ENCODE measurements at places on chromosomes 2 and 18.

- DNase-seq, result no peak
Measured at GRCh38 chr18:41077076-41077475, 878.0 kb upstream of the PIK3C3 start.

GRCh38 chr2:231932985-231933915, 7.1 kb upstream of the NPPC start:
- DNase-seq, result no peak

- no peak for DNase-seq
Measured at GRCh38 chr2:98463988-98464771, 19.5 kb downstream of the INPP4A start.

DNA sequence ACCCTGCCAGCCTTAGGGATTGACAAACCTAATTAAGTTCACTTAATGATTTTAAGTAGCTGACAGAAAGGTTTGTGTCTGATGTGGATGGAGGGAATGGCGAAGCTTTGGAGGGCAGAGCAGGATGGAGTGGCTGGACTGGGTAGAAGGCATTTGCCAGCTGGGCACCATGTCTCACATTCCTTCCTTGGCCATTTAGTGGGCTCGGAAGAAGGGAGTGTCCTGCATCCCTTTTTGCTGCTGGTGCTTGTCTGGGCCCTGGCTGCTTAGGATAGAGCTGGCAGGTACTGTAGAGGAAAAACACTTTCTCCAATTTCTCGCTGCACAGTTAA, 166.7 kb downstream of the CLIP4 start:
- DNase-seq, result no peak

GRCh38 chr2:188701836-188702235, 272.3 kb upstream of the COL3A1 start:
- DNase-seq, result no peak

GRCh38 chr2:189221811-189222467, 42.4 kb upstream of the COL5A2 start:
- no peak for DNase-seq

DNA sequence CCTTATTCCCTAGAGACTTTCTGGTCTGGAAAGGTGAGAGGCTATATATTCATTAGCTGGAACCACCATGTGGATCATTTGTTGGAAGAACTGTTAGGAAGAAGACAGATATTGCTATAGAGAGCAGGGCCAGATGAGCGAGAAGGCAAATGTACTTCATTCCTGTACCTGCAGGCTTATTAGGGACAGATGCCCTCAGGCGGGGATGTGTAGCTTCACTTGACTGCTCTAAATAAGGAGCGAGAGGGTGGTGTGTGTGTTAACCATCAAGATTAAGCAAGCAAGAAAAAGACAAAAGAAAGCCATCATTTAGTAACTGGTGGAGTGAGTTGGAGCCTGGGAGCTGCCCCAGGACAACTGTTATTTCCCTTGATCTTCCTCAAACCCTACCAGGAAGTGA, 36.4 kb downstream of the NEDD4L start:
- no peak for DNase-seq

GRCh38 chr2:205868773-205869333, 186.6 kb downstream of the NRP2 start:
- DNase-seq, result peak; percentile 22

GRCh38 chr2:186827411-186827810, 21.6 kb downstream of the ZSWIM2 start:
- DNase-seq, result no peak

DNA sequence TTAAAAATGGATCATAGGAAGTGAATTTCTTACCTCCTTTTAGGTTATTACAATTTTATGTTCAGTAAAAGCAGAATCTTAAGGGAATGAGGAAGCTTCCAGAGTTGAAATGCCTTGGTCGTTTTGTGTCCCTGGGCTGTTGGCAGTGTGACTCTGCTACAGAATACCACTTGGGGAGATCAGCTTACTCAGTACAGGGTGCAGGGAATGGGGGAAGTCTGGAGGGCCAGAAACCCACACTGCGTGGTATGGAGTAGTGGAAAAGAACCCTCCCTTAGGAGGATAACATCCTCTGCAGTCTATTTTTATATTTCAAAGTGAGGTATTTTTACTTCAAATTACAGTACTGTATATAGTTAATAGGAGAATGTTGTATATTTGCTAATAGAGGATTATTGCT, 51.1 kb downstream of the R3HDM1 start:
- DNase-seq, result no peak

DNA sequence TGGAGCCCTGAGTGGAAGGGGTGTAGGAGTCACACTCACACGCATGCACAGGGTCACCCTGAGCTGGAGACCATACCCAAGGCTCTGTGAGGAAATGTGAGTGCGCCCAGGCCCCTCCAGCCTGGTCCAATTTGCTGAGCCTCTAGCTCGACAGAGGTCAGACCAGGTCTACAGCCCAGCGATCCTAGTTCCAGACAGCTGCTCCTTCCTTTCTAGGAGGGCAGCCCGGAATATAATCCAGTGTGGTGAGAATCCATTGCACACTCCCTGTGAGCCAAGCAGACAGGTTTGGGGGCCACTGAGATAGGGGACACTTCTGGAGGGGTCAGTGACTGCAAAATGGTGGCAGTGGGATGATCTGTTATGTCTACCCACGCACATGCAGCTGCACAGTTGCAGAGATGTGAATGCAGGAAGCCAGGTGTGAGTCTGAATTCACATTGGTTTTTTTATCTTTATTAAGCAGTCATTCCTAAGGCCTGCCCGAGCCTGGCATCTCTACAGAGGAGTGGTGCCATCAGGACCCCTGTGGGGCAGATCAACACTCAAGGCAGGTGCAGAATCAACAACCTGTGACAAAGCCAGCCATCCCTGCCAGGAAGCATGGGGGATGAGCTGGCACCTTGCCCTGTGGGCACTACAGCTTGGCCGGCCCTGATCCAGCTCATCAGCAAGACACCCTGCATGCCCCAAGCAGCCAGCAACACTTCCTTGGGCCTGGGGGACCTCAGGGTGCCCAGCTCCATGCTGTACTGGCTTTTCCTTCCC, at the start of gene GPR148:
GPR148 (plus strand) TSS at position 522 of the 768 bp plus-strand sequence; CDS start at position 604, 82 bp downstream.
- no peak for DNase-seq

DNA sequence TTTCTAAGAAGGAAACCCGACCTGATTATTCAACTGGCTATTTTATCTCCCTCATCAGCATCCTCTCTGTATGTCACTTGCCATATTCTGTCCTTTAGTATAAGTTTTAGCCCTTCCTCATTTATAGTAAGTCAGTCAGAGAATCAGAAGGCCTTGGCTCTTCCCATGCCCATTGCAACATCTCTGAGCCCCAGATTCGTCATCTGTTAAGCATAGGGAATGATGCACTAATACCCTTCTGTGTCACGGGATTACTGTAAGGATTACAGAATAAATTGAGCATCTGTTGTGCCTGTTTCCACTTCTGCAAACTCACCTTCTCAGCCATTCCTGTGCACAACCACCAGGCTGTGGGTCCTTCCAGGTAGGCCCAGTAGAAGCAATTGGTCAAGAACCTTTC, 258.1 kb upstream of the RAB12 start:
- no peak for DNase-seq

- DNase-seq, result no peak
Measured at GRCh38 chr18:9599328-9599727, 15.0 kb downstream of the PPP4R1 start.

GRCh38 chr2:230693411-230693810, 19.2 kb upstream of the CAB39 start:
- DNase-seq, result no peak

DNA sequence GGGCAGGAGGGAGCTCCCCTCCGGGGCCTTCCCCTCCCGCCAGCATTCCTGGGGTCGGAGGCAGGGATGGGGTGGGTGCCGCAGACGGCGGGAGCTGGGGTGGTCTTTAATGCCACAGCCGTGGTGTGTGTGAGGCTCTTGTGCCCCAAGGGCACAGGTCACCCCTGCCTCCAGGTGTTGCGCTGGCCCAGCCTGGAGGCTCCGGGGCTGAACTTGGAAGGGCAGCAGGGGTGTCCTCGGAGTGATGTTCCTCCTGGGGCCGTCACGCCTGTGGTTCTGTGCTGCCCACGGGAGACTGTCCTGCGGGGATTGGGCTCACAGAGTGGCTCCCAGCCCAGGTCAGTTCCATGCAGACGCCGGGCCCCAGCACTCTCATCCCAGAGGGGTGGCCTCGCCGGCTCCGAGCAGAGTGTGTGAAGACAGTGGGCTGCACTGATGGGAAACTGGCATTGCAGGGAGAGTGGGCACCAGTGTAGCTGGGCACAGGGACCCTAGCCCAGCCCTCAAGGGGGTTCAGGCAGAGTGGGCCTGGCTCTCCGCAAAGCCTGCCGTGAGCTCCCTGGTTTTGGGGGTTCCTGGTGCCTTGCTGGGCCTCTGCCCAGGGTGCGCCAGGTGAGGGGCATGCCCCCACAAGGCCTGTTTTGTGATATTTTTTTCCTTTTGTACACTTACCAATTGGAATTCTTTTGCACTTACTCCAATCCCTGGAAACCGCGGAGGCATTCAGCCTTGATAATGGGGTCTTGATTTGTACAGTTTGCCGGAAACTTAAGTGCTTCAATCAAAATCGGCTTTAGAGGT, 56.7 kb downstream of the NFATC1 start:
- DNase-seq, result no peak

GRCh38 chr2:238003234-238004031, 36.6 kb downstream of the UBE2F start:
- DNase-seq, result peak; percentile 47

- no peak for DNase-seq
Measured at GRCh38 chr18:1392865-1393734, 488.4 kb downstream of the ADCYAP1 start.

DNA sequence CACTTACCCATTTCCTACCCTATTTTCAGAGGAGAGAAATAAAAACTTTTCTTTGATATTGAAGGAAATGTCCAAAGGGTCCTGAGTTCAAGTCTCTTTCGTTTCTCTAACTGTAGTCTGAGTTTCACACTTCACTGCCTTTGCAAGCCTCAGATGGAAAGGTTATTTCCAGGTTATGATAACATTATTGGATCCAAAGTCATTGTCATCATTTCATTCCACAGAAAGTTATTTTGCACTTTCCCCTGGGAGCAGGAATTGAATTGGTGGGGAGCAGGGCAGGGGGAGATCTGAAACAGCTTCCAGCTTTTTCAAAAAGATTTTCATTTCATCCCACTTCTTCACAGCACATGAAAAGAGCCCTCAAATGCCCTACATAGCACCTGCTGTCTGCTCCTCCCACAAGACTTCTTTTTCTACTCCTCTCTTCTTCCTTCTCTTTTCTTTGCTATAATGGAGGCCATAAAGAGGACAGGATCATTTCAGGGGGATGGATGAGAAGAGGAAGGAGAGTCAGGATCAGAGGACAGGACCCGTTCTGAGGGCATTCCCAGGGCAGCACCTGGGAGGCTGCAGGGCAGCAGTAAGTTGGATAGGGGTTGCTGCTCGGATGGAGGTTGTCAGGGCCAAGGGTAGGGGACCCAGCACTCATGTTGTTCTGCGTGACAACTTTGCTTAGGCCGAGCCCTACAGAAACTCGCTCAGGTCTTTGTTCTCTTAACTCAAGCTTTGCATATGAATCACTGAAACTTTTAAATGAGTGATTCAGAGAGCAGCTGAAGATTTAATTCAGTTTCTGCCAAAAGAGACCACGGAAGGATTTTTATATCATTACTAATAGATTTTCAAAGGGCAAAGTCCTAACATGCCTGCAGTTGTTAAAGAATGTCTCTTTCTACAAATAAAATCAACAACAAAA, 11.4 kb upstream of the GALNT5 start:
- DNase-seq, result peak; percentile 25

GRCh38 chr2:136012315-136012714, 26.9 kb upstream of the DARS1 start:
- no peak for DNase-seq

DNA sequence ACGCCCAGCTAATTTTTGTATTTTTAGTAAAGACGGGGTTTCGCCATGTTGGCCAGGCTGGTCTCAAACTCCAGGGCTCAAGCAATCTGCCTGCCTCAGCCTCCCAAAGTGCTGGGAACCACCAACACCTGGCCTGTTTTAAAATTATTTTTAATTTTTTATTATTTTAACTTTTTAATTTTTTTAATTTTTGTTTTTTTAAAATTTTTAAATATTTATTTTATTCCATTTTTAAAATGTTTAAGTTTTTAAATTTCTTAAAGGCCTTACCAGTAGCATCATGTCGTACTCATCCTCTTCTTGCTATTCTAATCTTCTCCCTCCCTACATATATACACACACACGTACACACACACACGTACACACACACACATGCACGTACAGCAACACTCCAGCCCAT, 1.4 kb downstream of the LYG1 start:
- DNase-seq, result no peak

DNA sequence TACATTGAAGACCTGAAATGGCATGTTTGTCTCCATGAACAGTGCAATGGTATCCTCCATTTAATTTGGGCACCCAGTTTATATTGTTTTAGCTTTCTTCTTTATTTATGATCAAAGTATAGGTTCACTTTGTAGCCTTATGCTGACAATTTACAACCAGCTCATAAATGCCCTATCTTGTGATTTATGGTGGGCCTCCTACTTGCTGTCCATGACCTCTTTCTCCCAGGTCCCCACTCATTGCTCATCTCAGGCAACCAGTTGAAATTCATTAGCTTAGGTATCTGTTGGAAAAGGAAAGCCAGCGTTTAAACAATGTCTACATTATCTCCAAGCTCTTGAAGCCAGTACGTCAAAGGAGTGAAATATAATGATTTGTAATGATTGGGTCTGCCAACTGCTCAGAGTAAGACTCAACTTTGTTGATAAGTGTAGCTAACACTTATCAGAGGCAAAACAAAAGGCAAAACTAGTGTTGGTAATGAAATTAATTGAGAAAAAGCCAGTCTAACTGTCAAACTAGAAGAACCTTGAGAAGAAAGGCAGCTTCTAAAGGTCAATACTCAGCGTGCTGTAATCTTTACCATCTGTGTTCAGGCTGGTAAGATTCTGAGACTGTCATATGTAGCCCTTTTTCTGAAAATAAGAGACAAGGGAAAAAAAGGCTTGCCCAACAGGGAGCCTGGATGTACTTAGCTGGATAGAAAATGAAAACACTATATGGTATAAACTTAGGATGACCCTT, 695.9 kb downstream of the EPHA4 start:
- no peak for DNase-seq

- no peak for DNase-seq
Measured at GRCh38 chr2:144605231-144605840, 85.4 kb upstream of the ZEB2 start.

DNA sequence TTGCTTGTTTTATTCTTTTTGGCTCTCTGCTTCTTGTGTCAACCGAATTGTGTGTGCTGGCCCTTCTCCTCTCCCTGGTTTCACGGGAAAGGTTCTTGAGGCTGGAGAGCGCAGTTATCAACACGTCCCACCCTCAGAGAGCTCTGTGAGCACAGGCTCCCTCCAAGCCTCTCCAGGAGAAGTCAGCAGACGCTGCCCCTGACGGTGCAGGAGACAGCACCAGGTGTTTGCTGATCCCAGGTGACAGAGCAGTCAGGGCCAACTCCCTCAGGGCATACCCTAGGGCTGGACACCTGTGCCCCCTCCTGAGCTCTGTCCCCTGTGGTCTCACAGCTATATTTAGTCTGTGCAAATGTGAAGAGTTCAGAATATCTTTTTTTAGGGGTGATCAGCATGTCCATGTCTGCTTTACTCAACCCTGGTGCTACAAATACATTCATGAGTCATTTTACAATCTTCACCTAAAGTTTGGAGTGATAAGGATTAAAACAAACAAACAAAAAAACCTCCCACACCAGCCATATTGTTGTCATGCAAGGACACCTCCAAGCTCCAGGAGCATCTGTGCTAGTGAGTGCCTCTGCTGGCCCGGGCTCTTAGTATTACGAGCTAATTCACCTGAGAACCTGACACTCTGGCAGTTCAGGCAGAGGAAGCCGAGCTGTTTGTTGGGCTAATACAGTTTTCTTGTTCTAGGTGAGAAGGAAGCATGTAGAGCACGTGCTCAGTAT, 65.9 kb upstream of the TMEM200C start:
- DNase-seq, result no peak

Measured in activated naive CD8-positive, alpha-beta T cell treated with anti-CD3 and anti-CD28 coated beads, Interleukin-2, amount 50 U/mL, for 24 hours (primary cell).